Neural crest cell (in vitro differentiated cells): ENCODE measurements at places on chromosomes 12 and 14. TPM values are rescaled to one million over a fixed set of nuclear protein-coding genes. Genes with fewer than 3 reads are reported as not detected.

- DNase-seq = no peak
These were observed 4.4 kb downstream of the ITGA7 start for GRCh38 chr12:55703288-55703687.

The SIX4 gene
- total RNA-seq = 5.2 and 6.1 TPM in 2 replicates

- DNase-seq = no peak
These were observed 111.3 kb upstream of the GARIN2 start for GRCh38 chr14:67077921-67078320.

DNA sequence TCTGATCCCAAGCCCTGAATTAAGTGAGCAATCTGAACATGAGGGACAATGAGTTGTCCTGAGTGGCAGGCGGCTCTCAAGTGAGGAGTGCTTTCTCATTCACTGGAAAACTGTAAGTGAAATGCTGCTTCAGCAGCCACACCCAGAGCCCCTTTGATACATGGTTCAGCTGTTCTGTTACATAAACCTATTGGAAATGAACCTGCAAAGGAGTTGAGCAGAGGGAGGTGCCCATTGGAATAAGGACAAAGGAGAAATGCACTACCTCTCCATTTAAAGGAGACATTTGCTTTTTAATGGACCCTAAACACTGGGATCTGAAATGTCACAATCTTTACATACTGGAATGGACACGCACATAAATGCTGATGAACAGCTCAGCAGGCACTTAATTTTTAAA, 169.9 kb downstream of the CACNA1C start:
- no peak for DNase-seq

DNA sequence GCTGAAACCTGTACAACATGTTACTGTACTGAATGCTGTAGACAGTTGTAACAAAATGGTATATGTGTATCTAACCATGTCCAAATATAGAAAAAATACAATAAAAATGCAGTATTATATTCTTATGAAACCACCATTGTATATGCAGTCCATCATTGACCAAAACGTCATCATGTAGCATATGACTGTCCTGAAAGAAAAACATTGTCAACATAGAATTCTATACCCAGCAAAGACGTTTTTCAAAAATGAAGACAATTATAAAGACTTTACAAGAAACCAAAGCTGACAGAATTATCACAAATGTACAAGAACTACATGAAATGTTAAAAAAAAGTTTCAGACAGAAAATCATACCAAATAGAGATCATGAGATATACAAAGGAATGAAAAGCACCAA, 8.1 kb upstream of the GPATCH2L start:
- no peak for DNase-seq

- no peak for DNase-seq
These were observed 623.4 kb downstream of the DIO2 start for GRCh38 chr14:79587875-79588274.

DNA sequence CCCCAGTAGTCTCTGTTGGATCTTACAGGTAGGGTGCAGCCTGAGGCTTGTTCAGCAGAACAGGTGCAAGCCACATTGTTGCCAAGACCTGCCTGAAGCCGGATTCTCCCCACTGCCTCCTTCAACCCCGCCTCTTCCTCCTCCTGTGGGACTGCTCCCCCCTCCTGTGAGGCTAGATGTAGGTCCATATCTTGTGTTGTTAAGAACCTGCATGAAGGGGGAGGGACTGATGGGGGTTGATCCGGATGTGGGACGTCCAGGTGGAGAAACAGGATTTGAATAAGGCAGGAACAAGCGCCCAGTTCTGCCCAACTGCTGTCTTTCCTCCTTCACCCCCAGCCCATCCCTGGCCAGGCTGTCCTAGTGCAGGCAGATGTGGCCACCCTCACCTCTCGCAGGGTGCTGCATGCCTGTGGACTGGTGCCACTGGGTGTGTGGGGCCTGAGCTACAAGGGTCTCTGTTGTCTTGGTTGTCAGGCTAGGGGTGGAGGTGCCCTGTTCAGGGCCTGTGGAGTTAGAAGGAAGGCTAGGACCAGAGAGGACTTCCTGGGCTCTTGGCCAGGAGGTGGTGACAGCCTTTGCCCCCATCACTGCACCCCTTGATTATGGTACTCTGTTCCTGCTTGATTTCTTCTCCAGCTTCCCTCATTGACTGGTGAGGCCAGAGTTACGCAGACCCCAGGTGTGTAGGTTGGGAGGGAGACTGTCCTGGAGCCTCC, 1.4 kb downstream of the NR4A1 start:
- DNase-seq = no peak

DNA sequence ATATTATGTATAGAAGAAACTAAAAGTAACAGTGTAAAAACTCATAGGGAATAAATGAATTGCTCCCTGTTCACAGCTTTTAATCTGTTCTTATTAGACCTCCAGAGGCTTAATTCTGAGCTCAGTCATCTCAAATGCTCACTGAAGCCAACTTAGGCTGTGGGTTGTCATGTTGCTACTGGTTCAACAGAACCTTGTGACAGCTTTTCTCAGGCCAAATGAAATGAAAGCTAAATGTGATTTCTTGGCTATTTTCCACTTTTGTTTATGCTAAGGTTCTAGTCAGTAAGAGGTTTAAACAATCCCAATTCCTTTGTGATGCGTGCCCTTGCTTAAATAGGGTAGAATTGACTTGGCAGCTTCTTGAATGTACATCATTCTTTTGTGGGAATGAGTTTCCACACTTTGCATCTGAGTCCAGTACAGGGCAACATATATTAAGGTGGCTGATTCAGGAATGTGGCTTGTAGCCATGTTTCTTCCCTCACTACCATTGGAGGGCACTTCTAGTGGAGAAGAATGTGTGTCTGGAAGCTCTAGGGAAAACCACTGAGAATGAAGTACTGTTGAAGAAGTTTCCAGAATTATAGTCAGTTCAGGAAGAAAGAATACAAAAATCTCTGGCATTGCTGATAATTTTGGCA, 156.4 kb downstream of the NEDD1 start:
- no peak for DNase-seq

DNA sequence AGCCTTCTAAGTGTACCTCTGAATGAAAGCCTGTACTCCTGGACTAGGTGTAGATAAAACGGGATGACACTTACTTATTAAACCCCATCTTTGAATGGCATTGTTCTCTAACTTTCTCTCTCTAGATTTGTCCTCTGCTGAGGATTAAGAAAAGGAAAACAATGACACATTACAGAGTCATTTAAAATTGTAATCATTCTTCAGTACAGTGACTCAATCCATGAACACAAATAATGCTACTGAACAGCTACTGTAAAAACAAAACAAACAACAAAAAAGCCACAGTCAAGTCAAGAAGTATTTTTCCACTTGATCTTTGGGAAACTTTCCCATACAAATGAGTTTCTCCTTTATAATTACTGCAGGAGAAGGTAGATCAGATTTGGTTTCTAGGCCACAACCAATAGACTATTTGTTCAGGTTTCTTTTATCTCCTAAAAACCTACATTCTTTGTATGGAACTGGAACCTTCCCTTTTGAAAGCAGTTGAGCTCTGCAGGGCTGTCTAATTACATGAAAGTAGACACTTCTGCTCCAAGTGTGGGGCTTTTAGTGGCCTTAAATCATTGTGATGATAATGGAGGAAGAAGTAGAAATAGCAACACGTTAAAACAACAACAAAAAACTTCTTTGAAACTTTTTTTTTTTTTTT, 219.1 kb downstream of the ESR2 start:
- DNase-seq = no peak

The EGLN3 gene
- total RNA-seq = 0.89 and 0.96 TPM in 2 replicates

The RERG gene
- total RNA-seq = 0.61 and 1.1 TPM in 2 replicates

The PDZRN4 gene
- total RNA-seq = 1.8 and 2.5 TPM in 2 replicates

DNA sequence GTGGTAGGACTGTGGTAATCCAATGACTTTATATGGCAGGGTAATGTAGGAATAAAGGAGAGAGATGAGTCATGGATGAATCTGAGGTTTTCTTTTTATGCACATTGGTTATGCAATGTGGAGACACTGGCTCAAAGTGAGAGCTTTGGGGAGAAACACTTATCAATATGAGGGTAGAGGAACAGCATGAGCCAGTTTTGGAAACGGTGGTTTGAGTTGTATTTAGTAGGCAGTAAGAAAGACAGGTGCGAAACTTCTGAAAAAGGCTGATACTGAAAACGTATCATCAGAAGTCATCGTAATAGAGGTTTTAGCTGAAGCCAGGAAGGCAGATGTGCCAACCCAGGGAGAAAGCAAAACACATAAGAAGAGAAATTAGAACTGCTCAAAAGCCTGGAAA, 854.8 kb upstream of the SEL1L start:
- DNase-seq = no peak
